Urinary bladder (tissue), 4 donors: ENCODE measurements at places on chromosomes 2 and 18. TPM values are rescaled to one million over a fixed set of nuclear protein-coding genes. Genes with fewer than 3 reads are reported as not detected.

DNA sequence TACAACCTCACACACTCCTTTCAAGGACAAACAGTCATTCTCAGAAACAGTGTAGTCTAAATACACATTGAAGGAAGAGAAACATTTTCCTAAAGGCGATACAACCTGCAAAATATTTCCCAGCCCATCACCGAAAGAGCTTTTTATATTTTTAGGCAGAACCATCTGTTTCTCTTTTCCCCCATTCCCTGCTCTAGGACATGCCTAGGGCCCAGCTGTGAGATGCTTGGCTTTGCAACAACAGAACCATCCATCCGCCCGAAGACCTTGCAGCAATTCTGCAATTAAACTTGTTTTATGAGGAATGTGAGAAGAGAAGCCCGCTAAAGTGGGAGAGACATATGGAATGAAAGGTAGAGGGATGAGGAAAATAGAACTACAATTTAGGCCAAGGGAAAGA lies 105.6 kb upstream of the RFX8 start:
- no peak for DNase-seq

- DNase-seq, result no peak
These were observed 19.1 kb downstream of the EIF4E2 start for GRCh38 chr2:232569541-232569940.

DNA sequence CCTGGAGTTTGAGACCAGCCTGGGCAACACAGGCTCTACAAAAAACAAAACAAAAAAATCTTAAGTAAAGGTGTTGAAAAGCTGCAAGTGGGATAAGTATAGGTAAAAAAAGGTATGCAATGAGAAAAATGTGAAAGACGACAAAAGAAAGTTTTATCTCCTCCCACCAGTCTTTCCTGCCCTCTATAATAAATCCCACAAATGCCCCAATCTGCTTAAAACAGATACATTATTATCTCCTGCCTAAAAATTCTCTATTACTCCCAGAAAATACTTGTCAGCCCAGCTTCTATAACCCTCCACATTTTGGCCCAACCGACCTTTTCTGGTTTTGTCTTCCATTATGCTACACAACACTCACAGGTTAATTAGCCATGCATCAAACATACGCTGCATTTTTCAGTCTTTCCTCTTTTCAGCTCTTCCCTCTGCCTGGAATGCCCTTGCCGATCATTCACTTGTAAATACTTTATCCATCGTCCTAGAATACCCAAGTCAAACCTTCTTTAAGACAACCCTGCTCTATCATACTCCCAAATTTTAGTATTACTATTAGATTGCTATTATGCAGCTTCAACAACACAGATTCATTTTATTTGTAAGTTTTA lies 10.8 kb downstream of the ASXL2 start:
- no peak for DNase-seq

GRCh38 chr2:167626301-167626700 lies 621.1 kb downstream of the STK39 start:
- no peak for DNase-seq

GRCh38 chr2:165691615-165692014 lies 102.4 kb downstream of the GALNT3 start:
- no peak for DNase-seq

GRCh38 chr18:6601241-6601640 lies 128.3 kb upstream of the ARHGAP28 start:
- no peak for DNase-seq

DNA sequence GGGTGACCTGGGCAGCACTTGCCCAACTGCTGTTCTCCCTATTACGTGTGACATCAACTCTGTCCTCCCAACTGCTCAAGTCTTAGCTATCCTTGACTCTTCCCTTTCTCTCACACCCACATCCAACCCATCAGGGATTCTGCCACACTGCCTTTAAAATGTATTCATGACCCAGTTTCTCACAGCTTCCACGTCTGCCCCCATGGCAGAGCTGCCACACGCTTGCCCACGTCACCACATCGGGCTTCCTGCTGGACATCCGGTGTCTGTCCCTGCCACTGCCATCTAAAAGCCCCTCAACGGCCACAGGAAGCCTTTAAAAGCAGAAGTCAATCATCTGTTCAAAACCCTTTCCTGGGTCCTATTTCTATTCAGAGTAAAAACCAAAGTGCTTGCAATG lies 233.1 kb upstream of the POU3F3 start:
- no peak for DNase-seq

WNT10A gene
- 1.2 TPM for polyA plus RNA-seq

COLEC12 gene
- 31.9 TPM for polyA plus RNA-seq

IRS1 gene
- polyA plus RNA-seq, result 26.8 TPM

PTMA gene
- 1,510 TPM for polyA plus RNA-seq

COBLL1 gene
- polyA plus RNA-seq, result 12.9 TPM

ALPI gene
- polyA plus RNA-seq, result not detected
